ENCODE measurements at places on chromosomes 2 and 18. TPM values are rescaled to one million over a fixed set of nuclear protein-coding genes. Genes with fewer than 3 reads are reported as not detected.

The GALR1 gene
- total RNA-seq = 3.6 TPM

The HOXD8 gene
- total RNA-seq = 8.7 TPM

The GALNT3 gene
- 11.8 TPM for total RNA-seq

The KLHL41 gene
- 0.72 TPM for total RNA-seq

The FAM110C gene
- 7.7 TPM for total RNA-seq

The IL36B gene
- 2.4 TPM for total RNA-seq
